ENCODE measurements at places on chromosomes 2 and 18. TPM values are rescaled to one million over a fixed set of nuclear protein-coding genes. Genes with fewer than 3 reads are reported as not detected.

DNA sequence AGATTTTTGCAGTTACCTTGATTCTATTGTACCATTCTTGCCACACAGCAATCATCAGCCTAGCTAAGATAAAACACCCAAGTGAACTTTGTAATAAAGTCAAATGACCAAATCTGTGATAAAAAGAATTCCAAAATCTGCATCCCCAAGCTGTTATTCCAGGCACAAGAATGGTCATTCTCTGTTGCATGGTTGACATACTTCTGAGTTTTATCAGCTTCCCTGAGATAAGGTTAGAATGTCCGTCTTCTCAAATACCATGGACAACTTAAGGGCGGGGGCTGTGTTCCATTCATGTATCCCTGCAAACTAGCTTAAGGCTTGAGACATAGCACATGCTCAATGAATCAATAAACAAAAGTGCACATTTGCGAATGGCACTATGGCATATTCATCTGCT, 8.1 kb upstream of the BMP10 start:
- H3K4me1 ChIP-seq = no peaks in the 10 kb centered on the region
- DNase-seq = no peak
- no peaks in the 10 kb centered on the region for H3K36me3 ChIP-seq
- H3K4me3 ChIP-seq = no peak overlapping the region

CAPN14 gene
- 0.65 TPM for total RNA-seq

KCNG2 gene
- total RNA-seq = not detected

HES6 gene
- 1.3 TPM for total RNA-seq

KYNU gene
- total RNA-seq = 2.8 TPM

HIBCH gene
- total RNA-seq = 14.0 TPM

ARL6IP6 gene
- total RNA-seq = 17.9 TPM
